ENCODE measurements at places on chromosomes 7 and 10.

- H3K4me3 ChIP-seq, result no peak overlapping the region
- peaks cover 34% of the 10 kb centered on the region for H3K27me3 ChIP-seq
- H3K27ac ChIP-seq, result no peak overlapping the region
- no peaks in the 10 kb centered on the region for H3K36me3 ChIP-seq
These were observed 15.2 kb upstream of the ELFN1 start for GRCh38 chr7:1654738-1655475.

- H3K27ac ChIP-seq, result no peak overlapping the region
- no peaks in the 10 kb centered on the region for H3K27me3 ChIP-seq
- H3K4me1 ChIP-seq, result no peaks in the 10 kb centered on the region
- no peaks in the 10 kb centered on the region for H3K36me3 ChIP-seq
These were observed 252.6 kb upstream of the ANKRD30A start for GRCh38 chr10:36872702-36873393.

DNA sequence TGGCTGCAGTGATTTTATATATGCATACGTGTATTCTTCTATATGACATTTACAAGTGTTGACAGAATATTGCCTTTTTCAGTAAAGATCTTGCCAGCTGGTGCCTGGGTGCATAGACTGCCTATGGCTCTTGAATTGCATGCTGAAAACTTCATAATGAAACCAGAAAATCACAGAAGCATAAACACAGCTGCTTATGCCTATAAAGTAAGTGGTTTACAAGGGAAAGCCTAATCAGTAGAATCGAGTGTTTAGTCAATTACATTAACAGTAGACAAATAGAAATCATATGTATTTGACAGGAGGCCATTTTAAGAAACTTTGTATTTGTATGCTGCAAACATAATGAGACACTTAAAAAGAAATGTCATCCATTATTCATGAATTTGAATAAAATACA, 82.5 kb downstream of the TMEM168 start:
- H3K36me3 ChIP-seq, result no peaks in the 10 kb centered on the region
- no peak overlapping the region for H3K4me3 ChIP-seq
- H3K27me3 ChIP-seq, result no peaks in the 10 kb centered on the region
- H3K27ac ChIP-seq, result no peak overlapping the region

DNA sequence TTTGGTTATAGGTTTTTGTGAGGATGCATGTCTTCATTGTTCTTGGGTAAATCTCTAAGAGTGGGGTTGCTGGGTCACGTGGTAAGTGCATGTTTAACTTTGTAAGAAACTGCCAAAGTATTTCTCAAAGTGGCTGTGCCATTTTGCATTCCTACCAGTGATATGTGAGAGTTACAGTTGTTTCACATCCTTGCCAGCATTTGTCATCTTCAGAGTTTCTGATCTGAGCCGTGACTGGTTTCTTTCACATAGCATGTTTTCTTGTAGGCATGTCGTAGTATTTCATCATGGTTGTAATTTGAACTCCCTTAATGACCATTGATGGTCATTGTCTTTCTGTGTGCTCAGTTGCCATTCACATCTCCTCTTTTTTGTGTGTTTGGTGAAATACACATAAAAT, 286.0 kb downstream of the RNLS start:
- no peaks in the 10 kb centered on the region for H3K4me1 ChIP-seq
- no peaks in the 10 kb centered on the region for H3K27me3 ChIP-seq
- H3K4me3 ChIP-seq, result no peak overlapping the region

DNA sequence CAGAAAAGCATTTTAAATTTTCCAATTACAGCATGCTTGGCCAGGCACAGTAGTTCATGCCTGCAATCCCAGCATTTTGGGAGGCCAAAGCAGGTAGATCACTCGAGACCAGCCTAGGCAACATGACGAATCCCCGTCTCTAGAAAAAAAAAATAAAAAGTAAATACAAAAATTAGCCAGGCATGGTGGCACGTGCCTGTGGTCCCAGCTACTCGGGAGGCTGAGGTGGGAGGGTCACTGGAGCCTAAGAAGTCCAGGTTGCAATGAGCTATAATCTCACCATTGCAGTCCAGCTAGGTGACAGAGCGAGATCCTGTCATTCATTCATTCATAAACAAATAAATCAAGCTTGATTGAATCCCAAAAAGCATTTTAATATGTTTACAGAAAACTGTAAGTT, 234.9 kb downstream of the PARD3 start:
- H3K27me3 ChIP-seq, result no peaks in the 10 kb centered on the region
- H3K36me3 ChIP-seq, result no peaks in the 10 kb centered on the region
- H3K4me1 ChIP-seq, result peaks cover 64% of the 10 kb centered on the region
- H3K4me3 ChIP-seq, result no peak overlapping the region

GRCh38 chr7:3301831-3302618, 973 bp downstream of the SDK1 start:
- peaks cover 28% of the 10 kb centered on the region for H3K27me3 ChIP-seq
- DNase-seq, result no peak
- H3K27ac ChIP-seq, result peak overlapping the region; percentile 86
- no peaks in the 10 kb centered on the region for H3K36me3 ChIP-seq
- H3K4me1 ChIP-seq, result peaks cover 21% of the 10 kb centered on the region

GRCh38 chr10:14784459-14785055, 9.9 kb upstream of the FAM107B start:
- no peak overlapping the region for H3K27ac ChIP-seq
- H3K4me1 ChIP-seq, result no peaks in the 10 kb centered on the region
- no peaks in the 10 kb centered on the region for H3K36me3 ChIP-seq
- H3K4me3 ChIP-seq, result no peak overlapping the region
- no peak for DNase-seq

DNA sequence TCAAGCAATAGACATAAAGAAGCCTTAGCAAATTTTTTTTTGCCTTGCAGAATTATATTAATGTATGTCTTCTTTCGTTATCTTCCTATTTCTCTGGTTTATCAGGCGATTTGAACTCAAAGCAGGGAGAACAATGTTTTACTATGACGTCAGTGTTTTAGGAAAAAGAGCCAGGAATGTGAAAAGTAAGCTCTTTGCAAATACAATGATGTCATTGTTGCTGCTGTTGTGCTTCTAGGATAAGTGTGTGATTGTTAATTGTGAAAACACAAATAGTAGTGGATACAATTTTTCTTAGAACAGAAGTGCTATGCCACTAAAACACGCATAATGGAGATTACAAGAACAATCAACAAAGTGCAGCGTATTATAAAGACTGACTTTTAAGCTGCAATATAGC, 9.5 kb upstream of the AUTS2 start:
- no peaks in the 10 kb centered on the region for H3K4me1 ChIP-seq
- H3K36me3 ChIP-seq, result no peaks in the 10 kb centered on the region
- no peak overlapping the region for H3K27ac ChIP-seq
- H3K4me3 ChIP-seq, result no peak overlapping the region
- peaks cover 15% of the 10 kb centered on the region for H3K27me3 ChIP-seq

GRCh38 chr7:17300437-17300836, 2.0 kb downstream of the AHR start:
- peaks cover 13% of the 10 kb centered on the region for H3K4me1 ChIP-seq
- no peak for DNase-seq
- peak overlapping the region; percentile 88 for H3K27ac ChIP-seq
- H3K27me3 ChIP-seq, result peaks cover 28% of the 10 kb centered on the region
- H3K4me3 ChIP-seq, result peak overlapping the region; percentile 92

GRCh38 chr7:40765639-40766038, 630.8 kb downstream of the SUGCT start:
- H3K36me3 ChIP-seq, result no peaks in the 10 kb centered on the region
- peaks cover 22% of the 10 kb centered on the region for H3K4me1 ChIP-seq
- H3K4me3 ChIP-seq, result no peak overlapping the region
- no peak overlapping the region for H3K27ac ChIP-seq
- no peak for DNase-seq

- H3K36me3 ChIP-seq, result no peaks in the 10 kb centered on the region
- H3K27me3 ChIP-seq, result no peaks in the 10 kb centered on the region
- no peak for DNase-seq
- H3K27ac ChIP-seq, result no peak overlapping the region
These were observed 13.3 kb upstream of the ITGB8 start for GRCh38 chr7:20317413-20317812.

DNA sequence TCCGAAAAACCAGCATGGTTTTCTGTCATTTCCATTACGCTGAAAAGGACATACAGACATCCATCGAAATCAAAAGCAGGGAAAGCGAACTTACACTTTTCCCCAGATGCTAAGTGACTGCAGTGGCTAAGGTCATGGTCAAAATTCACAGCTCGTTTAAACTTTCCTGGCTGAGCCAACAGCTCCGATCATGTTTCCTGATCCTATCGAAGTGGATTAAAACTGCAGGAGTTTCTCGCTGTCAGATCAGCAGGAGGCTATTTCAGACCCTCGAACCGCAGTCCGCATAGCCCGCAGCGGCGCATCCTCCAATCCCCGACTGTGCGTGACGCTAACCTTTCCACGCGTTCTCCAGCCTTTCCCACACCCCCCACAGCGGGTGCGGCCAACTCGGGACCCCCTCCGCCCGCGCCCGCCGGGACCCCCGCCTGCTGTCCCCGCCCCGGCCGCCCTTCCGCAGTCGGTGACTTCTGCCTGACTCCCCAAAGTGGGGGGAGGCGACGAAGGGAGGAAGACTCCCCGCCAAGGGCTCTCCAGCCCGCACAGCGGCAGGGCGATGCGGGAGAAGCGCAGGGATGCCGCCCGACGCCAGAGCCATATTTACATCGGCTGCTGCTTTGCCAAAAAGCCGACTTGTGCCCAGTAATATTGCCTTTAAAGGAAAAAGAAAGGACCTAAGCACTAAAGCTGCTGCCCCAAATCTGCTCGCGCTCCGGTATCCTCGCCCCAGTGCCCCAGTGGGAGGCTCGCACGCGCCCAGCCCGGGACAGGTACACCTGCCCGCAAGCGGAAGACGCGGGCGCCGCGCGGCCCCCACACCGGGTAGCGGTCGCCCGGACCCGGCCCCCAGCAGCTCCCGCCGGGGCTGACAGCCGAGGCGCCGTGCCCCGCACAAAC, 1.2 kb downstream of the PIP4K2A start:
- H3K4me3 ChIP-seq, result peak overlapping the region; percentile 87
- DNase-seq, result no peak
- peaks cover 6% of the 10 kb centered on the region for H3K4me1 ChIP-seq
- H3K27me3 ChIP-seq, result peaks cover 11% of the 10 kb centered on the region
- H3K36me3 ChIP-seq, result no peaks in the 10 kb centered on the region

DNA sequence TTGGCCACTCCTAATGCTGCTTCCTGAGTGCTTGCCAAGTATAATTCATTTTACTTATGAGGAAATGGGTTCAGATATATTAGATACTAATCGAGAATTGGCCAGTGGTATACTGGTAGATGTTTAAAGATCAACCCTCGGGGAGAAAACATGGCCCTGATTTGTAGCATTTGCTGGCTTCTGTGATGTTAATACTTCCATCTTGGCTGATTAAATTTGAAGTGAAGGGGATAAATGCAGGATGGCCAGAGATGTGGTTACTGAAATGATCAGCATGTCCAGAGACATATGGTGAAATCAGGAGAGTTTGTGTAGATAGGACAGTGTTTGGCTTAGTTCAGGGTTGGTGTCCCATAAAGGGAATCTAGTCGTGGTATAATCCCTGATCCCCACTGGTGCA, 11.2 kb downstream of the UBE2D4 start:
- no peaks in the 10 kb centered on the region for H3K4me1 ChIP-seq
- no peak overlapping the region for H3K4me3 ChIP-seq
- no peak overlapping the region for H3K27ac ChIP-seq
- no peaks in the 10 kb centered on the region for H3K36me3 ChIP-seq
- no peaks in the 10 kb centered on the region for H3K27me3 ChIP-seq

GRCh38 chr7:101743995-101744360, 73.4 kb upstream of the CUX1 start:
- H3K36me3 ChIP-seq, result no peaks in the 10 kb centered on the region
- DNase-seq, result no peak
- peaks cover 11% of the 10 kb centered on the region for H3K27me3 ChIP-seq
- peaks cover 7% of the 10 kb centered on the region for H3K4me1 ChIP-seq

DNA sequence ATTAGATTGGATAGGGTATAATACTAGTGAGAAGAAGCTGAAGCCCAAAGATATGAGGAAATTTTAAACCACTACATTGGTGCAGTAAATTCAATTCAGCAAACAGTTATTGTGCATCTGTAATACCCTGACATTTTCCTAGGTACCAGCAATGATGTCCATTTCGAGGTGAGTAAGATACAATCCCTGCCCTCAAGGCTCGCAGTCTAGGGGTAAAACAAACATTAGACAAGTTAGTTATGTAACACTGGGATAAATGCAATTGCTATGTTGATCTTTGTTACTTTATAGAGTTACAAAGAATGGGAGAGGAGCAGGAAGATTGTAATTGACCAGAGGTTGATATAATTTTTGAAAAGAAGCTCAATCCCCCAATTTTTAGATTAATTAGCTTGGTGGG, 168.1 kb downstream of the PRKG1 start:
- H3K4me3 ChIP-seq, result no peak overlapping the region
- no peak overlapping the region for H3K27ac ChIP-seq
- DNase-seq, result no peak
- H3K36me3 ChIP-seq, result no peaks in the 10 kb centered on the region
- H3K27me3 ChIP-seq, result no peaks in the 10 kb centered on the region

DNA sequence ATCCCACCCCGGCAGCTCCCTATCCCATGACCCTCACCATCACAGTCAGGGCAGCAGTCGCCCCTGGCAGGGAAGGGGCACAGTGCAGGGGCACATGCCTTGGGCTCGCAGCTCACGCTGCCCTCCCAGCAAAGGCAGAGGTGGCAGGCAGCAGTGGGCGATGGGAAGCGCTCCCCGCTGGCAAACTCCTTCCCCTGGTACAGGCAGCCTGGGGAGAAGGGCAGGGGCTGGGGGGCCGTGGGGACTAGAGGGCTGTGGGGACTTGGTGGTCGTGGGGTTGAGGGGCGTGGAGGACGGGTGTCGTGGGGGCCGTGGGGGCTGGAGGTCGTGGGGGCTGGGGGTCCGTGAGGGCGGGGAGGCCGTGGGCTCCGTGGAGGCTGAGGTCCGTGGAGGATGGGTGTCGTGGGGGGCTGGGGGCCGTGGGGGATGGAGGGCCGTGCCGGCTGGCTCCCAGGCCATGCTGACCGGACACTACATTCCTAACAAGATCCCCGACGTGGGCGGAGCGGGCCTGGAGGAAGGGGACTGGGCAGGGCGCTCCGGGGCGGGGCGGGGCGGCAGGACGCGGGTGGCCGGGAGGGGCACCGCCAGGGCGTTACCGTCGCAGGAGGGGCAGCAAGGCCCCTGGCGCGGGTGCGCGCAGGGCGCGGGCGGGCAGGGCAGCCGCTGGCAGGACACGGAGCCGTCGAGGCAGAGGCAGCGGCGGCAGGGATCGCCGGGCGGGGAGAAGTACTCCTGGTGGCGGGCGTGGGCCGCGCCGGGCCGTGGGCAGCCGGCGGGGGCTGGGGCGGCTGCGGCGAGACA, 20.0 kb downstream of the KCP start:
- H3K4me3 ChIP-seq, result no peak overlapping the region
- no peaks in the 10 kb centered on the region for H3K36me3 ChIP-seq
- H3K4me1 ChIP-seq, result no peaks in the 10 kb centered on the region
- peaks cover 14% of the 10 kb centered on the region for H3K27me3 ChIP-seq
- H3K27ac ChIP-seq, result no peak overlapping the region

DNA sequence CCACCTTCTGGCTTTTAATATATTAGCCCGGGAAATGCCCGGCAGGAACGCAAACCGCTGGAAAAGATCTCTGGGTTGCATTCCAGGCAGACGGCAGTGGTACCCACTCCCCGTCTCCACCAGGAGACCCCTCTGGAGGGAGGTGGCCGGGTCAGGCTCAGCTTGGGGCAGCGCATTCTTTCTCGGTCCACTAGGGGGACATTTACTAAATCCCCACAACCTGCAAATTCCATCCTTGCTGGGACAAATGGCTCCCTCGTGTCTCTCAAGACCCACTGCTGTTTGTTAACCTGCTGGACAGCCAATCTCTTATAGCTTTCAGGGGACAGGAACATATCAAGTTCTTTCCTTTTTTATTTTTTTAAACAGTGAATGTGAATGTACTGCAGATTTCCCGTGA, 45.8 kb upstream of the CARD11 start:
- no peak overlapping the region for H3K4me3 ChIP-seq
- DNase-seq, result no peak
- no peak overlapping the region for H3K27ac ChIP-seq
- H3K27me3 ChIP-seq, result peaks cover 15% of the 10 kb centered on the region

All from type B pancreatic cell (in vitro differentiated cells).